ENCODE measurements at places on chromosomes 3 and 15.

- H3K4me1 ChIP-seq = peaks cover 9% of the 10 kb centered on the region
- no peak for DNase-seq
- H3K36me3 ChIP-seq = no peaks in the 10 kb centered on the region
- H3K27ac ChIP-seq = no peak overlapping the region
- H3K4me3 ChIP-seq = no peak overlapping the region
These were observed 222.0 kb upstream of the UBE2E2 start for GRCh38 chr3:22981166-22981565.

GRCh38 chr3:51581524-51581923 is 43.0 kb downstream of the RAD54L2 start:
- H3K4me1 ChIP-seq = peaks cover 6% of the 10 kb centered on the region
- no peaks in the 10 kb centered on the region for H3K27me3 ChIP-seq
- H3K36me3 ChIP-seq = peaks cover 19% of the 10 kb centered on the region
- no peak for DNase-seq
- H3K27ac ChIP-seq = peak overlapping the region; percentile 61

- no peak for DNase-seq
- H3K36me3 ChIP-seq = no peaks in the 10 kb centered on the region
- no peak overlapping the region for H3K4me3 ChIP-seq
- H3K27ac ChIP-seq = no peak overlapping the region
- peaks cover 14% of the 10 kb centered on the region for H3K4me1 ChIP-seq
These were observed 435.2 kb upstream of the SUCLG2 start for GRCh38 chr3:68089572-68090011.

GRCh38 chr3:21902956-21903355 is 151.9 kb upstream of the ZNF385D start:
- H3K36me3 ChIP-seq = no peaks in the 10 kb centered on the region
- H3K27ac ChIP-seq = no peak overlapping the region
- H3K27me3 ChIP-seq = no peaks in the 10 kb centered on the region
- no peak overlapping the region for H3K4me3 ChIP-seq

DNA sequence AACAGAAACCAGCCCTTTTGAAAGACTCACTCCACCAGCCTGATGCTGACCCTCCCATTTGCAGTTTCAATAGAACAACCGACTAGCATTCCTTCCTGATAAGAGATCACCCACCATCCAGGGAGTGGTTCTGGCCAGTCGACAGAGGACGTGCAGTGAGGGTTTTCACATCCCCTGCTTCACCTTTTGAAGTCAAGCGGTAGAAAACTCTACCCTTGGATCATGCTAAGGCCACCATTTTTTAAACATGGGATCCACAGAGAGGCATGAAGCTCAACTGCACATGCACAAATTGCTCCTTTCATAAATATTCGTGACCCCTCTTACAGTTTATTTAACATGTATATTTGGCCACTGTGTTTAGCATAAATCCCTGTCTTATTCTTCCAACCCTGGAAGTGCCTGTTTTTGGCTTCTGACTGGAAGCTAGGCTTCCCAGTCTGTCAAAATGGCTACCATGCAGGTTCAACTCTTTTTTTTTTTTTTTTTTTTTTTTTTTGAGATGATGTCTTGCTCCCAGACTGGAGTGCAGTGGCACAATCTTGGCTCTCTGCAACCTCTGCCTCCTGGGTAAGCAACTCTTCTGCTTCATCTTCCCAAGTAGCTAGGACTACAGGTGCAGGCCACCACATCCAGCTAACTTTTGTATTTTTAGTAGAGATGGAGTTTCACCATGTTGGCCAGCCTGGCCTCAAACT is 1.0 kb upstream of the THUMPD3 start:
- peaks cover 19% of the 10 kb centered on the region for H3K4me1 ChIP-seq
- H3K27ac ChIP-seq = peak overlapping the region; percentile 80
- DNase-seq = no peak

All from type B pancreatic cell (in vitro differentiated cells).